Stimulated activated CD8-positive, alpha-beta memory T cell treated with anti-CD3 and anti-CD28 coated beads, Interleukin-2, amount 100 ng/mL, for 1 hour (primary cell): ENCODE measurements at places on chromosomes 1 and 21.
A peak's percentile ranks its signal among the peaks of the same experiment; 100 is the strongest.

DNA sequence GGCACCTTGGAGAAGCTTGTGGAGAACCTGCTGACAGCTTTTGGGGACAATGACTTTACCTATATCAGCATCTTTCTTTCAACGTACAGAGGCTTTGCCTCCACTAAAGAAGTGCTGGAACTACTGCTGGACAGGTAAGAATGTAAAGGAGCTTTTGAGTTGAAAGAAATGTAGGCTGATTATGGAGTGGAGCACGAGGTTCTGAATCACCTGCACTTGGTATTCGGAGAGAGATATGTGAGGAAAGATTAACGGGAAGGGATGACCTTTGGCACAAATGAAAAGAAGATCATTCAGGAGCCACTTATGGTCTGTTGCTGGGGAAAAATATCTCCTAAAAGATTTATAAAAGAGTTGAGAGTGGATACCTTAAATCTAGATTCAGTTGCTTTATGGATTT is 42.7 kb downstream of the RGL1 start:
- DNase-seq, result no peak

DNA sequence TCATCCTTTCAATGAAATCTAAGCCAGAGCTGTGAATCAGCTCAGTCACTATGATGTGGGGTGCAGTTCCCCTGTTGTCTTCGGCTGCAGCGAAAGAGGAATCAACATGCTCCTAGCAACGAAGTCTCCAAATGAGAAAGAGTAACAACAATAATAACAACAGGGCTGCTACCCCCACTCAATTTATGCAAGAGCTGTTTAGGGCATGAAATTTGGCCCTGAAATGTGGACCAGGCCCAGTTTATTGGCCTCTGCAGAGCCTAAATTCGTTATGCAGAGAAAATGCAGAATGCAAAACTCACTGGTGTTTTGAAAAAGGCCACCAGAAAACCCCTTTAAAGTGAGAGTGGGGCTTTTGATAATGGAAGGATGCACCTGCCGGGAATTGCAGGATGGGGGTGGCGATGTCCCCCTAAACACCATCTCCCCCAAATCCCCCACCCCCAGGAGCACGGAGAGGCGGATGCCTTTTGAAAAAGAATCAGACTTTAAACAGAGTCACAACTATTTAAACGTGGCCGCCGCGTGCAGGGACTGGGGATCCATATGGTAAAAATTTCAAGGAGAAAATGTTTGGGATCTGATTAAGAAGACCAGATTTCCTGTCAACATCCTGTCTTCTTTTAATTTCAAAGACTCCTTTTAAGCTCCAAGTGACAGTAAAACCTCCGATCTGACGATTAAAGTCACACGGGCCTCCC is 1.9 kb downstream of the RUNX3 start:
- no peak for DNase-seq

DNA sequence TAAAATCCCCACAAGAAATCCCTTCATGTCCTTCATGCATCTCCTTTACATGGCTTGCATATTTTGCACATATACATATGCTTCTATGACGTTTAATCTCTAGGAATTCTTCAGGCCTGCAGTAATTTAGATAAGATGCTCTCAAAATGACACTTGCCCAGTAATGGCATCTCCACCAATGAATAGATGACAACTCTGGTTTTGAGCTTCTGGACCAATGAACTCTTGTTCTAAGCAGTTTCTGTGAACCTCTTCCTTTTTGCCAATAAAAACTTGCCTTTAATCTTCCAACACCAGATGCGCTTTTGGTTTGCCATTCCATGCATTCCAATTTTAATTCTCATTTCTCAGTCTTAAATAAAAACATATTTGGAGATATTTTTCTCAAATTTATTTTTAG is 189.8 kb upstream of the OLFM3 start:
- DNase-seq, result no peak

GRCh38 chr1:233356705-233356987 is 29.1 kb downstream of the MAP3K21 start:
- no peak for DNase-seq

DNA sequence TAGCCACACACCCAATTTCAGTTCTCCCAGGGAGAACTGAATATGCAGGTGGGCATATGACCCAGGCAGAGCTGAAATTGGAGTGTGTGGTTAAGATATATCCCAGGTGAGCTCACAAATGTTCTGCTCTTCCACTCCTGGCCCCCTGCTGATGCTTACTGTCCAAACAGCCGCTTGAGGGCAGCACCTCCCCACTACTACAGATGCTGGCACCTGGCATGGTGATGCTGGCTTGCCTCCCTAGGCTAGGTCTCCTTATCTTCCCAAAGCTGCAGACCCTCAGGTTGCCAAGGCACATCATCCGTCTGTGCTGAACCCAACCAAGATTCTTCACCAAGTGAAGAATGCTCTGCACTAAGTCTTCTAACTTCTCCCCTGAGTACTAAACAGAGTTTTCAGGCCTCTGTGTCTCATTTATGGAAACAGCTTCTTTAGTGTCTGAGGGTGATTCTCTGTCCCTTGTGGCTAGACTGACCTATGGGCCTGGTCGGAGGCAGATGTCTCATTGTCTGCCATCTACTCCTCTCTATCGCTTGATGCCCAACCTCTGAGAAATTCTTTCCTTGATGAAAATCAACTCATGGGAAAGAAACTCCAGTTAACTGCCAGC is 27.2 kb downstream of the XCL1 start:
- peak; percentile 25 for DNase-seq

GRCh38 chr21:28991861-28992525 is 684 bp downstream of the LTN1 start:
- no peak for DNase-seq

DNA sequence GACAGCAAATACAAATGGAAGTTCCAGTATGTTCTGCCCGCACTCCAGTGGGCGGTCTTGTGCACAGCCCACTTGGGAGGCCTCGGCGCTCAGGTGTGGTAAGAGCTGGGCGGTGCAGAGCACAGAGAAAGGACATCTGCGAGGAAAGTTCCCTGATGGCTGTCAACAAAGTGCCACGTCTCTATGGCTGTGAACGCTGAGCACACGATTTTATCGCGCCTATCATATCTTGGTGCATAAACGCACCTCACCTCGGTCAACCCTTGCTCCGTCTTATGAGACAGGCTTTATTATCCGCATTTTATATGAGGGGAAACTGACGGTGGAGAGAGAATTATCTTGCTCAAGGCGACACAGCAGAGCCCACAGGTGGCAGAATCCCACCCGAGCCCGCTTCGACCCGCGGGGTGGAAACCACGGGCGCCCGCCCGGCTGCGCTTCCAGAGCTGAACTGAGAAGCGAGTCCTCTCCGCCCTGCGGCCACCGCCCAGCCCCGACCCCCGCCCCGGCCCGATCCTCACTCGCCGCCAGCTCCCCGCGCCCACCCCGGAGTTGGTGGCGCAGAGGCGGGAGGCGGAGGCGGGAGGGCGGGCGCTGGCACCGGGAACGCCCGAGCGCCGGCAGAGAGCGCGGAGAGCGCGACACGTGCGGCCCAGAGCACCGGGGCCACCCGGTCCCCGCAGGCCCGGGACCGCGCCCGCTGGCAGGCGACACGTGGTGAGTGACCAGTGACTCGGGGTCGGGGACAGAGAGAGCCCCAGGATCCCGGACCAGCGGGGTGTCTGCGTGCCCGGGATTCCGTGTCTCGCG is at the start of gene IL12RB2:
IL12RB2 (plus strand) TSS at position 623 of the 810 bp plus-strand sequence. CDS start 12,496 bp downstream, outside the sequence.
- DNase-seq, result no peak

- DNase-seq, result no peak
These were observed 31.9 kb upstream of the RXRG start for GRCh38 chr1:165476776-165477175.

DNA sequence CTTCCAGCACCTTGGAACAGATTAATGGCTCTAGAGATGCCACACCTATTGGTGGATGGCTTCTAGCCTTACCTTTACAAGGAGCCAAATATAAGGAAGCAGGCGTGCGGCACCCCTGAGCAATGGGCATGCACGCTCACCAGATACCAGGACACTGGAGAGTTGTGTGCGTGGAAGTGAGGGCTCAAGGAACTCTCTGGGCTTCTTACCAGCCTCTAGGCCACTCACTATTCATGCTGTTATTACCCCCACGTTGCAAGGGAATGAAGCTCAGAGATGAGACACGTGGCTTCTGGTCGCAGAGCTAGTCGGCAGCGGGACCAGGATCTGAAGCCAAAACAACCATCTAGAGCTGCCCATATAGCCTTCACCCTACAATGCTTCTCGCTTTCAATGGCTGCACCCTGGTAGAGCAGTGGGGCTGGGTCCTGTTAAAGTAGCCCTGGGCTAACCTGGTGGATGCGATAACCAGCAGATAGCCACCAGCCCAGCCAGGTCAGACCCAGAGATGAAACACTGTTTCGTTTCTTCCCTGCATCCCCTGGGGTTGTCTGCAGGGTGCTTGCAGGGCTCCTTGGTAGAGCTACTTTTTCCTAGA is 396.4 kb upstream of the VAMP3 start:
- DNase-seq, result no peak

DNA sequence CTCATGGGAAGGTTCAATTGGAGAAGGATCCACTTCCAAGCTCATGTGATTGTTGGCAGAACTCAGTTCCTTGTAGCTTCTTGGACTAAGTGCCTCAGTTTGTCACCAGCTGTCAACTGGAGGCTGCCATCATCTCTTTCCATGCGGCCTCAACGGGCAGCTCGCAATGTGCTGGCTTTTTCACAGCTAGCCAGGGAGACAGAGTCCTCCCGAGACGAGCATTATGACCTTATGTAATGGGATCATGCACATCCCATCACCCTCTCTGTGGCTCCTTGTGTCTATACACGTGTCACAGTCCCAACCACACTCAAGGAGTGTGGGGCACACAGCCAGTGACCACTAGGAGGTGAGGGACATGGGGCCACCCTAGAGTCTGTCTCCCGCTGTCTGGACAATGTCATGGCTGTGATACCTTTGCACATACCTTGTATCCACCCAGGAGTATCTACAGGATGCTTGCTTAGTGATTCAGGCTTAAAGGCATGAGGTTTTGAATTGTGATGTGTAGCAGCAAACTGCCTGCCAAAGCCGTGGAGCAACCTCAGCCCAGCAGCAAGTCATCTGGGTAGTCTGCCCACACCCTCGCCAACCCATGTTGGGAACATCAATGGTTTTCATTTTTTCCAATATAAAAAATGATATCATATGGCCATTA is 3.9 kb upstream of the KRTAP10-6 start:
- no peak for DNase-seq

GRCh38 chr1:180497826-180498225 is 4.6 kb downstream of the ACBD6 start:
- no peak for DNase-seq

DNA sequence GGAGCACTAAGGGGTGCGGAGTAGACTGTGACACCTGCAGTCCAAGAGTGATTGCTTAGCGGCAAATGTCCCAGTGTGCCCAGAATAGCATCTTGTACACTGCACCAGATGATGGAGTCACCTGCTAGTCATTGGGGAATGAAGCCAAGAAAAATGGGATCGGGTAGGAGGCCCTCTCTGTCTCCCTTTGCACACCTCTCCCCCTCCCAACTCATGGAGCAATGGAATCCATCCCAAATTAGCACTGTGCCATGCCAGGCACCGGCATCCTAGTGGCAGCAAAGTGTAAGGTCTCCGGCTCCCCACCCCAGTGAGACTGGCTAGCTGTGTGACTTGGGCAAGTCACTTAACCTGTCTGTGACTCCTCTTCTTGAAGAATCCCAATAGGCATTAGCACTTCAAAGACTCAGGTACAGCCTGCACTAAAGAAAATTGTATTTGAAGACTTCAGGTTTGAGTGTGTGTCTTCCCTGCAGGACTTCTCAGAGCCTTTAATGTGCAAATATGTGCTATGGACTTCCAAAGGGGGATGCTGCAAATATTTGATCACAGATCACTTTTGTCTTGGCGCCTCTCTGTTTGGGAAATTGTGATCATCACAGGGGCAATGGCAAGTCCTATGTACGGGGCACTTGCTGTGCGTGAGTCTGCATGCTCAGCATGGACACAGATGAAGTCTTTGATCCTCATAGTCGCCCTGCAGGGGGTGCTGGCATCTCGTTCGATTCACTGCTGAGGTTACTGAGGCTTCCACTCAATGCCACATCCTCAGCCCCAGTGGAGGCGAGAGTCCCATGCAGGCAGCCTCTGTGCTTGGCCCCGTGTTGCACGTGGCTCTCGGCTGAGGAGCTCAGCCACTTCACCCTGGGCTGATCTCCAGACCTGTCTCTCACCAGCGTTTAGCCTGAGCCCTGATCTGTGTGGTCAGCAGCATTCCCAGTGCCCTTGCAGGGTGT is 272.9 kb upstream of the C1orf174 start:
- DNase-seq, result no peak

DNA sequence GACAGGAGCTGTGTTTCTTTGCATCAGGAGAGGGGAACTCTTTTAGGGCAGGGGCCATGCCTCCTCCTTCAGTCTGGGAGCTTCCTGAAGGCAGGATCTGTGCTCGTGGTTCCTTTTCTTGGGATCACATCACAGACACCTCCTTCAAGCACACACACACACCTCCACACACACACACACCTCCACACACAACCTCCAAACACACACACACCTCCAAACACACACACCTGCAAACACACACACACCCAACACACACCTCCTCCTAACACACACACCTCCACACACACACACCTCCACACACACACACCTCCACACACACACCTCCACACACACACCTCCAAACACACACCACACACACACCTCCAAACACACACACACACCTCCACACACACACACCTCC is 10.5 kb downstream of the LGR6 start:
- no peak for DNase-seq

DNA sequence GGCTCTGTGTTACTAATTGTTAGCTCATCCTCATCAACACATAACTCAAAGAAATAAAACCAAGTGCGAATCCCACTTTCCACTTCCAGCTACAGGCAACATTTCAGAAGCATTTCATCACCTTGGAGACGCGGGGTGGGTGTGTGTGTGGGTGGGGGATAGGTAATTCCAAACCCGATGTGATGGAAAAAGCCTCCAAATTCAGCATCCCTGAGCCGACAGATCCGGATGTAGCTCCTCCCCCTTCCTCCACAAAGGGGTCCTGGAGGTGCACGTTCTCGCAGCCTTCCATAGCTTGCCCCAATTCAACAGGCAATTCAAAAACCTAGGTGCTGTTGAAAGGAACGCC is 486 bp downstream of the HSPA13 start:
- DNase-seq, result no peak

- DNase-seq, result peak; percentile 98
These were observed at the start of the genes MORN1 and RER1 for GRCh38 chr1:2391041-2391930. Gene MORN1 (minus strand): TSS chr1:2391554. CDS start chr1:2391533, 21 bp downstream. Gene RER1 (plus strand): TSS chr1:2391841. CDS start chr1:2395791, 3,950 bp downstream.

DNA sequence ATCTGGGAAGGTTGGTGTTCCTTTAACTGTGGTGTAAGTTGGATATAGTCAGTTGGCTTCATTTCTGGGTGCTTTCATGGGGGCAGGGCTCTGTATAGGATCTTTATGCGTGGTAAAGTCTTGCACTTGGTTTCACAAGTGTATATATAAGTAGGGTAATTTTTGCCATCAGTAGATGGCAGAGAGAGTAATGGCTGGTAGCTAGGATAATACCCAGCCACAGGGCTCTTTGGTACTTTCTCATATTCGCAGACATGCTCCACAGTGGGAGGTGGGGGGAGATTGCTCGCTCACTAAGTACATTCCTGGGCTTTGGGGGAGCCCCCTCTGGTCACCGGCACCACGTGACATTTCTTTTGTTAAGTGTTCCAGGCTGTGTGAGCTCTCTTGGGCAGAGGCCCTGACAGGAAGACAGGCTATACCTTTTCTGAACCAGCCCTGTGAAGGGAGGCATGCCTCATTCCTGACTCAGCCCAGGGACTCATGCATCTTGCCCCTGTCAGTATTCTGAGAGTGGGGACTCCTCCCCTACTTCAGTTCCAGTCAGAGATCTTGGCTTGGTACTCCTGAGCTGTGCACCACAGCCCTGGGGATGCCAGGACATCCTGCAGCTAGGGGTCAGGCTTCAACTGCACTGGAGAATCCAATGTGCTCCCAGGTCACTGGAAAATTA is 37.6 kb downstream of the FCRL2 start:
- no peak for DNase-seq
